Coronary artery (tissue), 2 donors: ENCODE measurements at places on chromosomes 5 and 9.

DNA sequence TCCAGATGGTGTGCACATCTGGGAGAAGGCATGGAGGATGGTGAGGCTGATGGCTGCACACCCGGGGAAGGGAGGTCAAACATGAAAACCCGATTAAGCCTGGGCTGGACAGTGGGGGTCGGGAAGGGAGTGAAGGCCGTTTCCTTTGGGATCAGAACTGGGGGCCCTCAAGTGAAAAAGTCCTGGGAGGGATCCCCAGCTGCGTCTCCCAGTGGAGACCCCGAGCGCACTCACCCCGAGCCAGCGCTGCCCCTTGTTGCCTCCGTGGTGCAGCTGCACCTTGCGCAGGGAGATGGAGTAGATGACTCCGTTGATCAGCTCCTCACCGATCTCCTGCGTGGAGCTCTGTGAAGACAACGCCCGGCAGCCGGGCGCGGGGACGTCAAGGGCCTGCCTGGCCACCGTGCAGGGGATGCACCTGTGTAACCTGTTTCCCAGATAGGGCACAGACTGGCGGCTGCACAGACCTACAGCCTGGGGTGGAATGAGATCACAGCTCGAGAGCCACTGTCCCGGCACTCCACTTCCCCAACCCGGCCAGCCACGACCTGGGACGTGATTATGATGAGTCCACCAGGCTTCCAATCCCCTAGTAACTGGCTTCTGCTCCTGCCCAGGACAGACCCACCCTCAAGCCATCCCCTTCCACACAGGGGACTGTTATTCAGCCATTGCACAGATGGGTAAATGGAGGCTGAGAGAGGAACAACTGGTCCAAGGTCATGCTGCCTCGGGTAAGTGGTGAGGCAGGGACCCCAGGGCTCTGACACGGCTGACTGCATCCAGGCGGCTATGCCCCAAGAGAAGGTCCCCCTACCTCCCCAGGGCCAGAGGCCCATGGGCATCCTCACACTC is 9.0 kb downstream of the RALGDS start:
- DNase-seq, result no peak

DNA sequence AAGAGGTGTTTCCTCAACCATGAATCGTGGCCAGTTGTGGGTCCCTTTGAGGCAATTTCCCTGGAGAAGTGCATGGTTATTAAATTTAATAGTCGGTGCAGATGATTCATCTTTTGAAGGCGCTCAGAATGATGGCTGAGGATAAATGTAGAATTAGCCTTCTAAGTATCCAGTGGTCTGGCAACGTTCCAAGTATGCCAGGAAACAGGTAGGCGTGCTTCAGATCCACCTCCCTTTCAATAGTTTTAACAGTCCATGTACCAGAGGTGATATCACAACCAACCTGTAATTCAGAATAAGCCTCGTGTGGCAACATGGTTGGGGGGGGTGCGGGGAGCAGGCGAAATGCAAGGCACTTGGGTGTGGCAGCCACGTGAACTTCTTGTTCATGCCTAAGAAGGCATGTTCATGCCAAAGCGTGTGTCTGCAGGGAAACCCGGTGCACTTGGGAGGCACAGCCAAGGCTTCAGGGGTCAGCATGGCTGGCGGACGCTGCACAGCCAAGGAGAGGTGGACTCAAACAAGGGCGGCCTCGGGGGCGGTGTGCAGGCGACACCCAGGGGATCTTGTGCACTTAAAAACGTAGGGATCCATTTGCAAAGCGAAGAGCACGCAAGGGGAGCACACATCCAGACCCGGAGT is 5.2 kb upstream of the NKD2 start:
- DNase-seq, result no peak

DNA sequence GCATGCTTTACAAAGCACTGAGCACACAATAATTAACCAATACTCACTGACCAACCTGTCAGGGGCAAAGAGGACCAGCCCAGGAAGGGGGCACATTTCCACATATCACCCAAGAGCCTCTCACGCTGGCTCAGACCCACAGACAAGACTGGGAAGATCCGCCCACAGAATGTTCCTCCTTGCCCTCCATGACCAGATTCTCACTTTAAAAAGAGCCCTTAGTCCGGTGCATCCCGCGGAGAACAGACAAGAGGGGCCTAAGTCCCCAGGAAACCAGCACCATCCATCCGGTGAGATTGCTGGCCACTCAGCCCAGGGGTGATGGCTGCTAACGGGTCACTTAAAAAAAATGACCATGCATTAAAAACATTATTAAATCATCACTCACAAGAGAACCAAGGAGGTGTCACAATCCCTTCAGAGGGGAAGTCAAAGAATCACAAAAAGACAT is 32.9 kb downstream of the SEMA4D start:
- no peak for DNase-seq

DNA sequence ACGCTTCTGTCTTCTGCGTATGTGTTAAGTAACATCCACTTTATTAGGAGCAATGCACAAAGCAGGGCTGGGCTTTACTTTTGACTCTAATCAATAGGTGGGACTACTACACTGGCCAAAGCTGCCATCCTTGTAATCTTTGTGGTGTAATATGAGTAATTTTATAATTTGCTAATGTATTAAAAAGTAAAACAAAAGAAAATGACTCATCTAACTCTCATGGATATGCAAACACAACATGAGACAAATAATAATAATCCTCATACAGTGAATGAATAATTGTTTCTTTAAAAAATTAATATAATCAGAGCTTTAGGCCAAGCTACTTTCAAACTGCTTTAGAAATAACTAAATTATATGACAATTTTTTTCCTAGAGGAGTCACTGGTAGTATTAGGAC is 90.7 kb downstream of the NR3C1 start:
- DNase-seq, result no peak

- no peak for DNase-seq
These were observed 27.0 kb upstream of the ZNF354B start for GRCh38 chr5:178832618-178833201.

GRCh38 chr5:107119656-107120055 is 551.1 kb downstream of the EFNA5 start:
- DNase-seq, result no peak

DNA sequence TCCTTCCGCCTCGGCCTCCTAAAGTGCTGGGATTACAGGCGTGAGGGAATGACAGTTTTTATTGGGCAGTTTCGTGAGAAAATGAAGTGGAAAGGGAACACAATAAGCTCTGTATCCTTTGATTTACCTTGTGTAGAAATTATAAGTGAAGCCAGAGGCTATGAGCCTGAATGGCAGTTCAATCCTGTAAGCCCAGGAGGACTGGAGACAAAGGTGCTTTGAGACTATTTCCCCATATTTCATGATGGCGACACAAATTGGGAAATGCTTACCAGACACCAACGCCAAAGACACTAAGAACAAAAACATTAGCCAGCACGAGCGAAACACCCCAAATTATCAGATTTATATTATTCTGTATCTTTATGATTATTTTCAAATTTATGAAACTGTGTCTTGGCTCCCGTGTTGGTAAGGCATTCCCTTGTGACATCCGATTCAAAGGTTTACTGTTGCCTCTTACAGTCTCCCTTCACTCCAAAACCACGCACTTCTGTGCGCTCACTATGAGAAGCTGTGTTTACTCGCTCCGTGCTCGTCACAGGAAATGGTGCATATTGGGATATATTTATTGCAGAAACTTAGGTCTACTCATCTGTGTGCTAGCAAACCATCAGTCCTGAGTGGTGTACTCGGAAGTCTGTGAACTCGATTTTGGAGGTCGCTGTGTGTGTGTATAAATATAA is 73.9 kb downstream of the SH3PXD2B start:
- DNase-seq, result no peak
